HS-5 (cell line): ENCODE measurements at places on chromosomes 16 and 17.

DNA sequence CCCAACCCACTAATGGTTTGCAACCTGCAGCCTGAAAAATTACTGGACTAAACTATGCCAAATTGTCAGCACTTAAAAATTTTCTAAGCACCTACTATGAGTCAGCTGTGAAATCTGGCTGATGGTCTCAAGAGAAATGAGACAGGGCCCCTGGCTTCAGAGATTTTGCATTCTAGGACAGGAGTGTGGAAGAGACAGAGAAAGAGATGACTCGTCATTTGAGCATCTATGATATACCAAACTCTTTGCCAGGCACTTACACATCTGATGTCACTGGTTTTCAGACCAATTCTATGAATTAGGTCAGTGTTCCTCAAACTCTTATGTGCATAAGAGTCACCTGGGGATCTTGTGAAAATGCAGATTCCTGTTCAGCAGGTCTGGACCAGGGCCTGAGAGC lies 44.4 kb downstream of the CLEC19A start:
- DNase-seq = peak; percentile 2

GRCh38 chr17:27295945-27296344 lies 2.0 kb downstream of the WSB1 start:
- DNase-seq = no peak

- no peak for DNase-seq
Measured at GRCh38 chr17:64022611-64023063, 2.2 kb upstream of the ICAM2 start.

DNA sequence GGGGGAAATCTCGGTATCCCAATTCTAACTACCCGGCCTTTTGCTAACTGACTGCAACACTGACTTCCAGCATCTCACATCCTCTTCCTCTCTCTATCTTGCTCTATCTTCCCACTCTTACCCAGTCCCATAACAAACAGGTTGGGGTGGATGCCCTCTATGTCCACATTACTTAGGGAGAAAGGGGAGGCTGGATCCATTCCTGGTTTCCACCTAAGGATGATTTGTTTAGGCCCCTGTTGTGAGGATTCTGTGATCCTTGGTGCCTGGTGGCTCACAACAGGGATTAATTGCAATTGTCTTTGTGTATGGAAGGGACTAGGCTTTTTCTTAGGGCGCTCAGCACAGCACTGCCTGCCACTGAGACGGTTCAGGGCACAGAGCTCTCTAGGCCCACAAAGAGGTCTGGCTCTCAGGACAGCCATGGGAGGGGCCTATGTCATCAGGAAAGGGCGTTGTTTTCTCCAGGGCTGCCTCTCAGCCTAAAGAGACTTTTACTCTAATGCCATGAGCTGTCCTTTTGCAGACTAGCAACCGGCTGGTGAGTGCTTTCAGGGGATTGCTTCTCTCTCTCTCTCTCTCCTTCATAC lies 612.1 kb upstream of the SALL1 start:
- DNase-seq = no peak

GRCh38 chr16:89657442-89658220 lies at the start of the genes CHMP1A and SPATA33:
CHMP1A (minus strand) TSS chr16:89657708; CDS start chr16:89657588, 120 bp downstream.
SPATA33 (plus strand) TSS chr16:89657836; CDS start chr16:89657912, 76 bp downstream.
- DNase-seq = peak; percentile 23

DNA sequence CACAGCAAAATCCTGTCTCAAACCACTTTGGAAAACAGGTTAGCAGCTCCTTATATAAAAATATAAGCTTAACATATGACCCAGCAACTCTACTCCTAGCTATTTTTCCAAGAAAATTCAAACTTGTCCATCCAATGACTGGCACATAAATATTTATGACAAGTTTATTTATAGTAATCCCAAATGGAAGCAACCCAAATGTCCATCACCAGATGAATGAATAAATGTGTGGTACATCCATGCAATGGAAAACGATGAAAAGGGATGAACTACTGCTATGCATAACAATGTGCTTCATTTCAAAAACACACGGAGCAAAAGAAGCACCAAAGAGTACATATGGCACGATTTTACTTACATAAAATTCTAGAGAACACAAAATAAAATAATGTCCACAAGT lies 9.6 kb upstream of the KPNB1 start:
- no peak for DNase-seq

DNA sequence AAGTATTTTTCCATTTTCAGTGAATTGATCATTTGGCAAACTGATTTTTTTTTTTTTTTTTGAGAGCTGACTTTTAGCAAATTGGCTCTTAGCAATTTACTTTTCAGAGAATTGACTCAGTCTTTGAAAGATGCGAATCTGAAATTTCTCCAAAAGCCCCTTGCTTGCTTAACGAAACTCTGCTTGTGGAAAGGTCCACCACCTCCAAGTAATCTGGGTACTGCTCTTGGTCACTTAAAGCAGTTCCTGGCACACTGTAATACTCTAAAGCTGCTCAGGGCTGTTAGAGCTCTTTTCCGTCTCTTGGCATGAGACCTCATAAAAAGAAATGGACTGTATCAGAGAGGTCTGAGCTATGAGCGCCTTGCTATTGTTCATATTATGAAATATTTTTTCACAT lies 2.9 kb downstream of the GSDMB start:
- DNase-seq = no peak

- DNase-seq = no peak
Measured at GRCh38 chr16:17395849-17396480, 74.8 kb downstream of the XYLT1 start.

DNA sequence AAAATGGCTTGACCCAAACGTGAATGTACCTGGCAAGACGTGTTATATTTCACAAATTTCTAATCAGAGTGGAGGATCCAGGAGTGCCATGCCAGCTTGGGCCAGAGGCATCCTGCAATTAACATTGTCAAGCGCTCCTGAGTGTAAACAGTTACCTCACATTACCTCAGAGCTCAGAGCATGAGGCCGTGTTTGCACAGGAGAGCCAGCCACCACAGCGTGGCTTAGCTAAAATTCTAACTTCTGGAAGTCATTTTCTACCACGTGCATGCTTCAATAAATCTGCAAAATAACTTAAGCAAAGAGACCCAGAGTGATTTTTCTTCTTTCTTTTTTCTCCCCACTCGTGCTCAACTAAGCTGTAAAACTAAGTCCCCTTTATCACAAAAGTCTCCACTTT lies 769.0 kb downstream of the KCNJ2 start:
- no peak for DNase-seq

DNA sequence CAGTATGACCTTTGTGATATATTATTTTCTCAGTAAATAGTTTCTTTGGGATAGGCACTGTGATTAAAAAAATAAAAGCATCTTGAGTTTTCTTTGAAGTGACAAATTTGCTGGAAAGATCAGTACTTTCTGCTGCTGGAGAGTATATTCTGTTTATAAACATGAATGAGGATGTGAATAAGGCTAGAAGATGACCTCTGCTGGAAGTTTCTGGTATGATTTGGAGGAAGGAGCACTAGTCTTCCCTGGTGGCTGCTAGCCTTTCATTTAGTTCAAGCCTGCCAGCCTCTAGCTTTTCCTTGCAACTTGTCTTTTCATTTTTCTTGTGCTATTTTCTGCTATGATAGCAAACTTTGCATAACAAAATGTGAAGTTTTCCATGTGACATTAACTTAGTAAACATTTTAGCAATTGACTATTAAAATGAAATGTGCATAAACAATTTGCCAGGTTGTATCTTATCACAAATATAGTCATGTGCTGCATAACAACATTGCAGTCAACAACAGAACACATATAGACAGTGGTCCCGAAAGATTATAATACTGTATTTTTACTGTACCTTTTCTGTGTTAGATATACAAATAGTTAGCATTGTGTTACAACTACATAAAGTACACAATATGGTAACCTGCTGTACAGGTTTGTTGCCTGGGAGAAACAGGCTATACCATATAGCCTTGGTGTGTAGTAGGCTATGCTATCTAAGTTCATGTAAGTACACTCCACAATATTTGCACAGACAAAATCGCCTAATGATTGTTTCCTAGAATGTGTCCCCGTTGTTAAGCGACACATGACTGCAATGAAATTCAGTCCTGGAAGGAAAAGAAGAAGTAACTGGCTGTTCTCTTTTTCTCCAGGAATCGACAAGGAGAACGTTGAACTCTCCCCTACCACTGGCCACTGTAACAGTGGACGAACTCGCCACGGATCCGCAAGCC lies 18.1 kb upstream of the RAB11FIP4 start:
- peak; percentile 29 for DNase-seq

- DNase-seq = no peak
Measured at GRCh38 chr17:17494870-17495535, 1.2 kb downstream of the RASD1 start.

- no peak for DNase-seq
Measured at GRCh38 chr16:89607937-89608740, 5.3 kb upstream of the DPEP1 start.

DNA sequence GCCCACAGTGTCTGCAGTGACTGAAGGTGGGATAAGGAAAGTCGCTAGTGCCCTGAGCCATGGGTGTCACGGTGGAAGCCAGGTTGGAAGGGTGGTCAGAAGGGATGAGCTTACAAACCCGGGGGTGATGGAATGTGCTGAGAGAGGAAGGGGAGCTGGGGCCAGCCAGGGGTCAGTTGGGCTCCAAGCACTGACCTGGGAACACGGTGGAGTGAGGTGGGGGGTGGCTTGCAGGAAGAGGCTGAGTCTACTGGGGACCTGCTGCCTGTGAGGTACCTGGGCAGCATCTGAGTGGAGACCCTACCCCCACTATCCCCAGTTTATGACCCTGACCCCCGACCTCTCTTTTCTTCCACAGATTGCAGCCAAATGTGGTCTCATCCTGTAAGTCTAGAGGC lies 3.1 kb downstream of the TMEM92 start:
- no peak for DNase-seq

DNA sequence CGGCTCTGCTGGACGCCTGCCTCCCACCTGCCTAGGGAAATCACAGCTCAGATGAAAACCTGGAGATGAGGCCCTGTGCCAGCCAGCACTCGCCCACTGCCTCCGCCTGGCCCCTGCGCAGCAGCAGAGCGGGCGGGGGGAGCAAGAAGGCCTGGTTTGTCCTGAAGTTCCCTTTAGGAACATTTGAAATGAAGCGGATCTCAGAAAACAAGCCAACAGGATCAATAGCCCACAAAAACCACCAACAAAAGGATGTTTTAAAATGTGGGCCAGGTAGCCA lies 48.0 kb downstream of the RBFOX3 start:
- no peak for DNase-seq

GRCh38 chr16:22743401-22743800 lies 70.6 kb upstream of the HS3ST2 start:
- no peak for DNase-seq

DNA sequence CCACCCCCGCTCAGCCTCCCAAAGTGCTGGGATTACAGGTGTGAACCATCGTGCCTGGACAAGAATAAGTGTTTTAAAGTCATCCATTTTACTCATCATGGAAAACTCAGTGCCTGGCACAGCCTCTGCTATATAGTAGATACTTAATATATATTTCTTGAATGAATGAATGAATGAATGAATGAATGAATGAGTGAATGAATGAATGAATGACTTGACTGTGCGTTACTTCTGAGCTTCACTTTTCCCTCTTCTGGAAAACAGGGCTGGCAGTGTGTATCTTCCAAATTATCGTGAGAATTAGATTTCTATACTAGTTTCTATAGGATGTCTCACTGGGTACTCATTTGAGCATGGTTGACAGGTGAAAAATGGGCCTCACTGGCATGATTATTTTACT lies 307.3 kb upstream of the ERCC4 start:
- no peak for DNase-seq

DNA sequence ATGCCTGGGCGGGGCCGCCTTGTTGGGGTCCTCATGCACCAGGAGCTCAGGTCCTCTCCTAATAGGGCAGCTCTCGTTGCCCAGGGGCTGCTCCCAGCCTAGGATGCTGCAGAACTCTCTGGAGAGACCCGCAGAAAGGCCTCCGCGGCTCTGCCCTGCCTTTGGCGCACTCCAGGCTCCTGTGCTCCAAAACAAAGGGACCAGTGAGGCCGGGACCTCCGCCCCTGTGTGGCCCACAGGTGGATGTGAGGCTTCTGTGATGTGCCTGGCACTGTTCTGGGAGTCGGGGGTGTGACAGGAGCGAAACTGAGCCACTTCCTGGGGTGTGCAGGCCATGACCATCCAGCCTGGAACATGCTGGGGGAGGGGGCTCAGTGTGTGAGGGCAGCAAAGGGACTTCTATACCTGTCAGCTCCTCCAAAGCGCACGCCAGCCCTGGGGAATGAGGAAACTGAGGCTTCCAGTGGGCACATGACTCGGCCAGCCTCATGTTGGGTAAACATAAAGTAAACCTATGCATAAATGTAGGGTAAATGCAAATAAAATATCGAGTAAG lies 153.2 kb downstream of the IRF8 start:
- no peak for DNase-seq

- no peak for DNase-seq
Measured at GRCh38 chr16:68700831-68701230, 36.3 kb upstream of the CDH1 start.

DNA sequence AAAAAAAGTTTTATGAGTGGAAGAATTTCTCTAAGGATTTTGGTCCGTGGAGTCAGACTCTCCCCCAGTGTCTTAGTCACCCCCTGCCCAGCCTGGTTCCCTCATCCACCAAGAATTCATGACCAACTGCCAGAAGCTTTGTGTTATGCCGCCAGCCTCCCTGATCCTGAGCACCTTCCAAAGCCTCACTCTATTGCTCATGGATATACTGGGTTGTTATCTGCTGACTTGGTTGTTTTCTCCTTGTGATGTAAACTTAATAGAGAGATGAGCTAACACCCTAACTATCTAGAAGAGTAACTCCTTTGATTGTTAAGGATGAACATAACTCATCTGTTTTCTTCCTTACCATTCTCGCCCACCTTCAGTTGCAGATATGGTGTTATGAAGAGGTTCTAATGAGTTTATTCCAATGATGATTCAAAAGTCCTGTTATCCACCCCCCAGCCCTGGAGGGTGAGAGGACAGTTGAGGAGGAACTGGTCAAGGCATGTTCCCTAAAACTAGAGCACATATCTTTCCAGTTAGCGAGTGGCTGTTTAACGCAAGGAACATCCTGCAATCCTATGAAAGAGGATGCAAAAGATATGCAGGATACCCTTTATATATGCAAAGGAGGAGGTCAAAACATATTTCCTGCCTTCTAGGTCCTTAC lies 1.5 kb upstream of the PSMD3 start:
- DNase-seq = peak; percentile 88

DNA sequence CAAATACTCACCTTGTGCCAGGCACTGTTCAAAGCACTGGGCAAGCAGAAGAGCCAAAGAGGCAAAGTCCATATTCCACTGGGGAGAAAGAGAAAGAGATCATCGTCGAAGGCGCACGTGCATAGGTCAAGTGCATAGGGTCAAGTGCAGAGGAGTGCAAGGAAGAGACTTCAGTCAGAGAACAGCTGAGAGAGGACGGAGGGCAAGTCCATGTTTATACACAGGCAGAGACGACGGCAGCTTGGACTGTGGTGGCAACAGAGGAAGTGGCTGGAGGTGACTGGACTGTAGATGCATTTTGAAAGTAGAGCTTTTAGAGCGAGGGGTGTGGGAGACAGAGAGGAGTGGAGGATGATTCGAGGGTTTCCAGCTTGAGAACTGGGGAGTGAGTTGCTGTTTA lies 74.7 kb upstream of the SDK2 start:
- no peak for DNase-seq

DNA sequence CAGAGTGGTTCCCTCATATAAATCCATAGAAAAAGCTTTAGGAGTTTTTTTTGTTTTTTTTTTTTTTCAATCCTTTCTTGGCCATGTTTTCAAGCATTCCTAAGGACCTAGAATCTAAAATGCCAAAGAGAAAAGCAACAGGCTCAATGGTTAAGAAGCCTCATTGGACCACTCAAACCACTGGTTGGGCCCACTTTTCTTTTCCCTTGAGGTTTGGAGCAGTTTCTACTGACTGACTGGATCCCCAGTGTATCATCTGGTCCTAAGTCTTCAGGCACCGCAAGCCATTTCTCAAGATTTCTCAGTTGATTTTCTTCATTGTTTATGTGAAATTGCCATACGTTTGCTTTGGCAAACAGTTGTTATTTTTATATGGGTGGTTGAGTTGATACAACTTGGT lies 14.4 kb downstream of the METTL9 start:
- no peak for DNase-seq

GRCh38 chr17:48104440-48104839 lies 3.1 kb upstream of the SNX11 start:
- no peak for DNase-seq
